Activated CD8-positive, alpha-beta T cell treated with anti-CD3 and anti-CD28 coated beads, Interleukin-2, amount 10 ng/mL, durations not matched to agents 7 days and 5 days (primary cell): ENCODE measurements at places on chromosomes 11 and 22.
A peak's percentile ranks its signal among the peaks of the same experiment; 100 is the strongest.

- no peak overlapping the region for H3K4me3 ChIP-seq
- no peak for DNase-seq
- H3K27ac ChIP-seq: no peak overlapping the region
- no peaks in the 10 kb centered on the region for H3K36me3 ChIP-seq
- H3K27me3 ChIP-seq: no peaks in the 10 kb centered on the region
Measured at GRCh38 chr11:130477586-130478203, 29.2 kb downstream of the ADAMTS15 start.

- no peaks in the 10 kb centered on the region for H3K27me3 ChIP-seq
- DNase-seq: no peak
- no peak overlapping the region for H3K27ac ChIP-seq
- no peaks in the 10 kb centered on the region for H3K4me1 ChIP-seq
- H3K36me3 ChIP-seq: no peaks in the 10 kb centered on the region
- H3K4me3 ChIP-seq: no peak overlapping the region
Measured at GRCh38 chr11:16841984-16842383, 103.5 kb downstream of the C11orf58 start.

DNA sequence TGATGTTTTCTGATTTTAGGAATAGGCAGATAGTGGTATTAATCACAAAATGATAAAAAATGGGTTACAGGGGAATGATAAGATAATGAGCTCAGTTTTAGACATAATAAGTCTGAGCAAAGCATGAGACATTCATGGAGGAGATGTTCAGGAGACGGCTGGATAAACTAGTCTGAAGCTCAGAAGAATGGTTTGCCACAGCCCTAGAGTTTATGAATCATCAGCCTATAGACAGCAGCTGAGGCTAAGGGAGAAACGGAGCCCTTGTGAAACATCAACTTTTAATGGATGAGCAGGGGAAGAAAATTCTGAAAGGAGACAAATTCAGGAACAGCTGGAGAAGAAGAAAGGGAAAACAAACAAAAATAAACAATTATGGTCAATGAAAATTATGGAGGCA is 87.2 kb downstream of the RELT start:
- no peak for DNase-seq
- H3K4me1 ChIP-seq: peaks cover 6% of the 10 kb centered on the region
- H3K27ac ChIP-seq: no peak overlapping the region
- no peaks in the 10 kb centered on the region for H3K36me3 ChIP-seq

- H3K36me3 ChIP-seq: no peaks in the 10 kb centered on the region
- H3K27me3 ChIP-seq: peaks cover 8% of the 10 kb centered on the region
- H3K27ac ChIP-seq: peak overlapping the region; percentile 73
- DNase-seq: peak; percentile 58
- peaks cover 19% of the 10 kb centered on the region for H3K4me1 ChIP-seq
- no peak overlapping the region for H3K4me3 ChIP-seq
Measured at GRCh38 chr11:19723572-19724342, 11.1 kb downstream of the NAV2 start.
